ENCODE measurements at places on chromosomes 7 and 10.
A peak's percentile ranks its signal among the peaks of the same experiment; 100 is the strongest.

GRCh38 chr10:87093632-87094372 is 841 bp downstream of the GLUD1 start:
- peak; percentile 91 for DNase-seq

GRCh38 chr7:87598234-87599009 is 2.3 kb downstream of the ABCB1 start:
- no peak for DNase-seq

DNA sequence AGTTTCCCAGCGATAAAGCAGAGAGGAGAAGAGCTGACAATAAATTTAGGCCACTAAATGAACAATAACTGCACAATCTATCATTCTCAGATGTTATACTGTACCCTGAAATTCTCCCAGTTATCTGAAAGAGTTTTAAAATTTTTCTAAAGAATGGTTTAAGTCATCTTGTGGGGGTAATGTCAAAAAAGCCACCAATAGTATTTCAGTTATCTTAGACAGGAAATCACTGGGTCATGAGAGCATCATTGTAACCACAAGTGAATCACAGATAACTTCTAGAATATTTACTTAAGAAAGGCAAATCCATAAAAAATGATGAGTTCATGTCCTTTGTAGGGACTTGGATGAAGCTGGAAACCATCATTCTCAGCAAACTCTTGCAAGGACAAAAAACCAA is 147.1 kb downstream of the DNAJB9 start:
- DNase-seq: no peak

DNA sequence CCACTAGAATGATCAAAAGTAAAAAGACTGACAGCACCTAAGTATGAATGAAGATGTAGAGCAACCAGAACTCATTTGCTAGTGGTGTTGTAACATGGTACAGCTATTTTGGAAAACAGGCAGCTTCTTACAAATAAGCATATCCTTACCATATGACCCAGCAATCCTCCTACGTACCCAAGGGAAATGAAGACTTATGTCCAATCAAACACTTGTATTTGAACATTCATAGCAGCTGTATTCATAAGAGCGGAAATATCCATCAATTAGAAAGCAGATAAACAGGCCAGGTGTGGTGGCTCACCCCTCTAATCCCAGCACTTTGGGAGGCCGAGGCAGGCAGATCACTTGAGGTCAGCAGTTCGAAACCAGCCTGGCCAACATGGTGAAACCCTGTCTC is 53.0 kb downstream of the KLRG2 start:
- no peak for DNase-seq

GRCh38 chr7:136359333-136359903 is 382.3 kb upstream of the MTPN start:
- no peak for DNase-seq

DNA sequence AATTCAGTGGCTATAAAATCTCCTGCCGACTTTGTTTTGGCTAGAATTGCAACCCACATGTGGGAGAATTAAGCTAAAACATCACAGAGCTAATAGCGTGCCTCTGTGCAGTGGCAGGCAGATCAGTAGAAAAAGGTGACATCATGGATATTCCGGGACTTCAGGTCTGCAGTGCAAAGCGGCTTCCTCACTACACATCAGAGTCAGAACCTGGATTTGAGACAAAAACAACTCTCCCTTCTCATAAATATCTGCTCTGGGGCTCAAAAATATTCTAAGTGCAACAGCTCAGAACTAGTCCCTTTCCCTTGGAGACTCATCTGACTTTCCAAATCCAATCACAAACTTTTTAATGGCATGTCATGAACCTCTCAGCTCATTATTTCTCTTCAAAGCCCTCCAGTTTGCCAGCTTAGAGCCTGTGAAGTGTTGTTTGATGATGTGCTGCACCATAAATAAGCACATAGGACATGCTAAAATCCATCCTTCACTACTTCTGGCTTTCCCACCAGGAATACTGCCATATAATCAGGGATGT is 337.1 kb downstream of the RNLS start:
- peak; percentile 84 for DNase-seq

DNA sequence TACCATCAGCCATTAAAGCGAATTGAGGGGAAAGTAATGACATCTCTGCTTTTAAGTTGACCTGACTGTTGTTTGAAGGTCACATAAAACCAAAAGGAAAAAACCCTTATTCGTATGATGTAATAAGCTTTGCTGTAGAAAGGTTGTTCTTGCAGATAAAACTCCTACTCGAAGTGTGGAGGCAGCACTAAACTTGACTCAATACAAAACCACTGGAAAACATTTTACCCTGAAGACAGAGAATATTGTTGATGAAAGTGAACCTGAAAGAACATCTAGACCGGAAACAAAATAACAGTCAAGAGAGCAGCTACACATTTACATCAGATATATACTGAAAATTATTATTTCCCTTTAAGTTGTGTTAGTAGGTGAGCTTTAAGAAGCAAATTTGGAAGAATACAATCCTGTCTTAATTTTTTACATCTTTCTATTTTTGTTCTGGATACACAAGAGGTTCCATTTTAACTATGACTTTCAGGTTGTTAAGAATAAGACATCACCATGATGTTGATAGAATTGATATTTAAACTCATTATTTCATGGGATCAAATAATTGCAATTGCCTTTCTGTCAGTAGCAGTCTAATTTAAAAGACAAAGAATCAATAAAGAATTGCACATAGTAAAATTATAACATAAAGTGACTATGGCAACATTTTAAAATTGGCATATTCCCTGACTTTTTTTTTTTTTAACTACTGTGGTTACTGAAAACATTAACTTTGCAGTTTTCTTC is 6.4 kb downstream of the ETV1 start:
- DNase-seq: no peak

GRCh38 chr10:121536310-121536913 is 61.8 kb downstream of the FGFR2 start:
- DNase-seq: peak; percentile 95

DNA sequence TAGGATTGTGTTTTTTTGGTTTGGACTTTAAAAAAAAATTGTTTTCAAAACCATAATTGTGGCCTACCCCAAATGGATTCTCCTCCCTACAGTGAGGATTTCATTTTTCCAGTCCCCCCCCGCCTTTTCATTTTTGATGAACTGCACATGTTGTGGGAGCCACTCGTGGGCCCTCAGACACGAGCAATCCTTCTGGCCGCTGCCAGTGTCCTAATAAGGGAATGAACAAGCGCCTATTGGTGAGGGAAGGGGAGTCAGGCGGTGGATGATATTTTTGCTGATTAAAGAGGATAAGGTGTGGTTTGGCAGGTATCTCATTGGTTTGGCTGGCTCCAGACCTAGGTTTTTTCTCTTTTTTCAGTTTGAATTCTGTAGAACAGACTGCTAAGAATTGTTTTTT is 78.7 kb upstream of the AGBL3 start:
- no peak for DNase-seq

- DNase-seq: peak; percentile 88
These were observed 15.4 kb upstream of the MEST start for GRCh38 chr7:130476297-130477150.

DNA sequence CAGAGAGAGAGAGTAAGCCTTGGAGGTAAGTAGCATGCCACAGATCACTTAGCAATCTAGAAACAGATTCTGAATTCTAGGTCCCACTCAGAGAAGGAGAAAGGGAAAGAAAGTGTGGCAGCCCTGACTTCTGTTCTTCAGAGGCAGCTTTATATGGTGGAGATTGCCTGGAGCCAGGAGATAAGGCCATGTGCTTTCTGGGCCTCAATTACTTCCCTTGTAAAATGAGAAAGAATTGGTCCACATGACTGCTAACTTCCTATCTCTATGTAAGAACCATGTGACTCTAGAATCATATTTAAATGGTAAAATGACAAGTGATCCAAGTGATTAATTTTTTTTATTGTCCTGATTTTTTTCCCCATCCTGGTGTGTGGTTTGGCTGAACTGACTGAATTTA is 64.1 kb downstream of the HHEX start:
- no peak for DNase-seq

- no peak for DNase-seq
These were observed 29.9 kb downstream of the VWDE start for GRCh38 chr7:12373580-12374263.

GRCh38 chr7:115933471-115933870 is 97.1 kb downstream of the TFEC start:
- no peak for DNase-seq

GRCh38 chr10:124849111-124849773 is 47.6 kb downstream of the ABRAXAS2 start:
- DNase-seq: no peak

DNA sequence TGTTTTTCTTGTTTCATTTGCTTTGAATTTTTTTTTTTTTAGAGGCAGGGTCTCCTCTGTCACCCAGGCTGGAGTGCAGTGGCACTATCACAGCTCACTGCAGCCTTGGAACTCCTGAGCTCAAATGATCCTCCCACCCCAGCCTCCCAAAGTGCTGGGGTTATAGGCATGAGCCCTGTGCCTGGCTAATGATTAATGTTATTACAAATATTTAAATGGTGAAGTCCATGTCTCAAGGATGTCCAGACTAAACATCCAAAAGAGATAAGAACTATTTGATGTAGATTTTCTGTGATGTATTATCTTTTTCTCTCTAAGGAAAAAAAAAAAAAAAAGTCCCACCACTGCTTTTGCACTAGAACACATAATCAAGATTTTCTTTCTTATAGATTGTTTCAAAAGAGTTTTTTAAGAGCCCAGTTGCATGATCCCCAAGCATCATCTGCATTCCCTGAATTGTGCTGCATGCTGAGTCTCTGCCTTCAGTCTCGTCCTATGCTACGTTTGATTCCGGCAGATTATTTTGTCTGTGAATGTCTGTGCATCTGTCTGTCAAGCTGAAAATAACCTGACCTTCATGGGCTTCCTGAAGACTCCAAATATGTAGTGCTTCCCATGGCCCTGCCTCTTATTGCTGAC is 33.4 kb downstream of the MACROH2A2 start:
- DNase-seq: no peak

GRCh38 chr10:22617516-22617915 is 96.9 kb downstream of the PIP4K2A start:
- no peak for DNase-seq

- no peak for DNase-seq
These were observed 9.8 kb downstream of the TBXAS1 start for GRCh38 chr7:139838876-139839275.

DNA sequence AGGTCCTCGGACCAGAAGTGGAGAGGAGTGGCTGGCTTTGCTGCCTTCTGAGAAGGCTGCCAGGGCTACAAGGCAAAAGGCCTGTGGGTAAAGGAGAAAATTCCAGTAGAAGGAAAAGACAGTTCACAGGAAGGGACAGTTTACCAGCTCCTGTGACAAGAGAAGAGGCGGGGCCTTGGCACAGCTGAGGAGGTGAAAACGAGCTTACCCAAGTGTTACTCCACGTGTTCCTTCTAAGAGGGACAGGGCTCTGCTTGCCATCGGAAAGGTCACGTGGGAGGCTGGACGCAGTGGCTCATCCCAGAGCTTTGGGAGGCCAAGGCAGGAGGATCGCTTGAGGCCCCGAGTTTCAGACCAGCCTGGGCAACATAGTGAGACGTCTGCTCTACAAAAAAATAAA is 129.4 kb upstream of the ZNF746 start:
- DNase-seq: no peak

DNA sequence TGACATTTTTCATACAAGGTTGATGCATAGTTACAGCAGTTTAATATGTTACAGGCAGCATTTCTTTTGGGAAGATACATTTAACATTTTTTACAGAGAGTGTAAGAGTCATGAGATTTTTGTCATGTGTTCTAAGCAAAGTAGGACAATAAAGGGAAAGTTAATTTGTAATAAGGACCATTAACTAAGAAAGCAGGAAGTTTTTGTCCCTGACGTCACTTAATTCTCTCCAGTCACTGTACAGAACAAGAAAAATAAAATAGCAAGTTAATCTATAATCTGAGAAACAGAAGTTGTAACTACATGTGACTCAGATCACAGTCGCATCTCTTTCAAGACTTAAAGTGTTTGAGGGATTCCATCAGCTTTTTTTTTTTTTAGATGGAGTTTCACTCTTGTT is 49.5 kb upstream of the CAPZA2 start:
- DNase-seq: no peak

- DNase-seq: peak; percentile 73
These were observed 6.1 kb downstream of the DBF4 start for GRCh38 chr7:87882151-87882937.

DNA sequence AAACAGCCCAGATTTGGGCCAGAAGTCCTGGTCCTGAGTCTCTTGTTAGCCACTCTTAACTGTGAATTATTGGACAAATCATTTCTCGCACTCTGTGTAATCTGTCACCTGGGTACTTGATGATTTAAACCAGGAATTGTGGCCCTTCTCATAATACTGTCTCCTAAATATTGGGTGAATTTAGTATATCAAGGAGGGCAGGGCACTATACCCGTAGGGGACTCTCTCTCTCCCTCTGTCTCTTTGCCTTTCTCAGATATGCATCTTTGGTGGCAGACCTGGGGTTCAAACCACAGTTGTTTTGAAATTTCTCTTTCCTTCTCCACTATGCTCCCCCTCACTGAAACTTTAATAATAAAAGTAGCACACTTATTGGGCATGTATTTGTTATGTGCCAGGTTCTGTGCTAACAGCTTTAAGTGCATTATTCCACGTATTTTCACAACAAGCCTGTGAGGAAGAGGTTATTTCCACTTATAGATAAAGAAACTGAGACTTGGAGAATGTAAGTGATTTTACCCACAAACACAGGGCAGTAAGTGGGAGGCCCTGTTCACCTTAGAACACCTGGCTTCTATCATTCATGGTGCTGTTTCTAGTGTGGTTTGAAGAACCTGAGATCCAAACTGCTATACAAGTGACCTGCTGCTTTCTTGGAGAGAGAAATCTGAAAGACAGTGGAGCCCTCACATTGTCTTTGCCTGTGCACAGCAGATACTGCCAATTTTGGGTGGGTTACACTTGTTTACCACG is 11.8 kb downstream of the FAS start:
- DNase-seq: no peak

GRCh38 chr7:113338071-113338696 is 219.8 kb upstream of the SMIM30 start:
- no peak for DNase-seq

DNA sequence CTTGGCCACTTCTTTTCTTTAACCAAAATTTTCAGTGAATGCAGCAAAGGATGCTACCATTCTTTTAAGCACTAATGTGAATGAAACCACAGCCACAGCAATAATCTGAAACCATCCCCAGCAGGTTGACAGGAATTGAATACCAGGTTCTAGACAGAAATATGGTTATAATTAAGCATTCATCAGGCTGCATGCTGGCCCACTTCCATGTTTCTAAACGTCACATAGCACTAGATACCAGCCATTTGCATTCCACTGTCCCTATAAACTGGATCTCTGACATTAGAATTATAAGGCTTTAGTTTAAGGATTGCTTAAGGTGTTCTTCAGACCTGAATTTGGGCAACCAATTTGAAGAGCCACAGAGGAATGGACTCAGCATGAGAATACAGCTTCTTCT is 340.8 kb upstream of the KLF6 start:
- DNase-seq: no peak

DNA sequence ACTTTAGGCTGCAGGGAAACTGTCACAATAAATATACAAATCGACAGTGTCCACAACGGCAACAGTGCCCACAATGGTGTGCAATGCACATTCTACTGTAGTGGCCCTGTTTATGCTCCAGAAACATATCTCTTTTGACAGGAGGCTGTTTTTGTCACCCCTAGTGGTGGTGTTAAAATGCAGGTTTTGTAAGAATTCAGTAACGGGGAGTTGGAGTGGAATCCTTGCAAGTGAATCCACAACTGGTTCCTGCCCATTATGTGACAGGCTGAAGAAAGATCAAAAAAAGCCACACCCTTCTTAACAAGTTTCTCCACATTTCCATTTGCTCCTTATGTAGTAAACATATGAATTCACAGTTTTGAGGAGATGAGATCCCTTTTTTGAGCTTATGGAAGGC is 58.5 kb downstream of the BEND7 start:
- no peak for DNase-seq
